Spleen (tissue), 13 donors: ENCODE measurements at places on chromosomes 2 and 18. TPM values are rescaled to one million over a fixed set of nuclear protein-coding genes. Genes with fewer than 3 reads are reported as not detected.

- DNase-seq: no peak
Observed at GRCh38 chr2:54866868-54867267, 143.4 kb downstream of the EML6 start.

DNA sequence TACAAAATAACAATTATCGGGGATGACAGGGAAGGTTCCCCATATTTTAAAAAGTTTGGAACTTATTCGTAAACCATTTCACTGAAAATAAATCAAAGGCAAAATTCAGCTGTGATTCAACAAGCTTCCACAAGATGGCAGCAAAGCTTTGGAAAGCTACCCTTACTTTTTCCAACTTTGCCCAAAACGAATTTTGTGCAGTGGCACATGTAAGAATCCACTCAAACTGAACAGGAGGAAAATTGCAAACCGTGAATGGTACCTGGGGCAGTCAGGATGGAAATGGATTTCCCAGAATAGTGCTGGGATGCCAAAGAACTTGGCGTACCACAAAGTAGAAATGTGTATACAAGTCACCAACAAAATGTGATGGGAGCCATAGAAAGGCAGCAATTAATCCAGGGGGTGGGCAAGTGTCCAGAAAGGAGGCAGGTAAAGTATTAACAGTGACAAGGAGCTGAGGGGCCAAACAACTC lies 10.7 kb downstream of the RPL31 start:
- DNase-seq: no peak

- DNase-seq: no peak
Observed at GRCh38 chr2:67216103-67216502, 181.0 kb upstream of the ETAA1 start.

- DNase-seq: no peak
Observed at GRCh38 chr2:118493213-118493612, 354.2 kb downstream of the EN1 start.

The EVX2 gene
- total RNA-seq: not detected

GRCh38 chr2:129910446-129911362 lies 68.8 kb upstream of the RAB6C start:
- no peak for DNase-seq

GRCh38 chr2:203437511-203437910 lies 97.6 kb downstream of the RAPH1 start:
- no peak for DNase-seq

- DNase-seq: peak; percentile 81
Observed at GRCh38 chr2:113886479-113887008, 3.3 kb upstream of the ACTR3 start.
